HT-29 (cell line): ENCODE measurements at places on chromosomes 13 and 19.

DNA sequence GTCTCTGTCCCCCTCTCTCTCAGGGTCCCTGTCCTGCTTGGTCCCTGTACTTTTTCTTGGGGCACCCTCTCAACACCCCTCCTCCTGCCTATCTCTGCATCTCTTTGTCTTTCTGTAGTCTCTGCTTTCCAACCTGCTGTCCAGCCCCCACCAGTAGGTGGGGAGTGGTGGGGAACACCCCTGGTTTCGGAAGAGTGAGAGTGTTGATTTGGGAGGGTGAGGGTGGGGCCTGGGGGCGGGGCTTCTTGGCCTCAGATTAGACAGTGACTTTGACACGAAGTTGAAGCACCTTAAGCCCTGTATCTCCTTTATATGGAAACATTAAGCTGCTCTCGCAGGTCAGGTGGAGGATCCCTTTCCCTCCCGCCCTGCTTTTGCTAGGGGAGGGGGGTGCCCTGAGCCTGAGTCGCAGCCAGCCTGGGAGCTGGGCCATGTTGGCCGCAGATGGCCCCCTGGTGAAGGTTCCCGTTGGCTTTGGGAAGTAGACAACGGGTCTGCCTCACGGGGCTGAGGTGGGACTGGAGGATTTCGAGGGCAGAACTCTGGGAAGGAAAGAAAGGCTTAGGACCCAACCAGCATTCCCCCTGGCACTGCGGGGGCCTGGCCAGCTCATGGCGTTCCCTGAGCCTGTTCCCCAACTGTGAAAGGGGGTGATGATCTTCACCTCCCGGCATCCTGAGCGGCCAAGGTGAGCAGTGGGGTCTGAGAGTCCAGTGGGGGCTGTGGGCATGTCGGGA lies at the start of gene KCNJ14:
Gene KCNJ14 (plus strand): TSS at position 404 of the 737 bp plus-strand sequence. CDS start 6,151 bp downstream, outside the sequence.
- no peak for DNase-seq

DNA sequence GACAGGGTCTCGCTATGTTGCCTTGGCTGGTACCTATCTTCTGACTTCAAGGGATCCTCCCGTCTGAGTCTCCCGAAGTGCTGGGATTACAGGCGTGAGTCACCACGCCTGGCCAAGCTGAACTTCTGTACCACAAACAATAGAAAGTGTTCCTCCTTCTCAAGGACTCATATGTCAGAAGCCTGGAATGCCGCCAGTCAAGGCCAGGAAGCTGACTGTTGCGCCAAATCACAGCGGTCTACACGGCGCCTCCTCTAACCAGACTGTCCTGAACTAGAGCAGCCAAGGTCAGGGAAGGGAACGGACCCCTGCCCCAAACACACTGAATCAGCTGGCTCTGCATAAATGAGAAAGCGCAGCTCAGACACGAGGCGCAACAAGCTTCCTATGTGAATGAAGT lies 14.6 kb downstream of the RAB20 start:
- peak; percentile 97 for DNase-seq

DNA sequence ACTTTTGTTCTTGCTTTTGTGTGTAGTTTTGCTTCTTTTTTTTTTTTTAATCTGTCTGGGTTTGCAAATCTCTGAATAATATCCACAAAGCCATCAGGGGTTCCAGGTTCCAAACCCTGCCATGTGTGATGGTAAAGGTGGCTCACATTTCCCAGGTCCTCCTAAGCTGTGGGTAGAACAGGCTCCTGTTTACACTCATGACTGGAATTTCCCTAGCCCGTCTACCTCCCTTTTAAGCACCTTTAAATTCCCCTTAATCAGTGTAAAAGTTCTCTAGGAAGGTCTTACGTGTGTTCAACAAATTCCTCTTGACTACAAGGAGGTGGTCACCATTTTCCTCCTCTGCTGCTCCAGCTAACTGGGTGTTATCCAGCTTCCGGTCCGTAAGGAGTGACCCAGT lies 62.8 kb downstream of the EFNB2 start:
- DNase-seq: no peak

DNA sequence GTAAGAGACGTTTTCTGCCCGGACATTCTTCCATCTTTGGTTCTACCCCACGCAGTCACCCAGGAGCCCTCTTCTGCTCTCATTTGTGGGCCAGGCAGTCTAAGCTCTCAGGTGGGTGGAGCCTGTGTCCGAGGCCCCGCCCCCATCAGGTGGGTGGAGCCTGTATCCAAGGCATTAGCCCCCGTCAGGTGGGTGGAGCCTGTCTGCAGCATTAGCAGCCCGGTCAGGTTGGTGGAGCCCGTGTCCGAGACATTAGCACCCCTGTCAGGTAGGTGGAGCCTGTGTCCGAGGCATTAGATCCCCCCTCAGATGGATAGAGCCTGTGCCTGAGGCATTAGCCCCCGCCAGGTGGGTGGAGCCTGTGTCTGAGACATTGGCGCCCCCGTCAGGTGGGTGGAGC lies 45.5 kb upstream of the C13orf46 start:
- peak; percentile 77 for DNase-seq

DNA sequence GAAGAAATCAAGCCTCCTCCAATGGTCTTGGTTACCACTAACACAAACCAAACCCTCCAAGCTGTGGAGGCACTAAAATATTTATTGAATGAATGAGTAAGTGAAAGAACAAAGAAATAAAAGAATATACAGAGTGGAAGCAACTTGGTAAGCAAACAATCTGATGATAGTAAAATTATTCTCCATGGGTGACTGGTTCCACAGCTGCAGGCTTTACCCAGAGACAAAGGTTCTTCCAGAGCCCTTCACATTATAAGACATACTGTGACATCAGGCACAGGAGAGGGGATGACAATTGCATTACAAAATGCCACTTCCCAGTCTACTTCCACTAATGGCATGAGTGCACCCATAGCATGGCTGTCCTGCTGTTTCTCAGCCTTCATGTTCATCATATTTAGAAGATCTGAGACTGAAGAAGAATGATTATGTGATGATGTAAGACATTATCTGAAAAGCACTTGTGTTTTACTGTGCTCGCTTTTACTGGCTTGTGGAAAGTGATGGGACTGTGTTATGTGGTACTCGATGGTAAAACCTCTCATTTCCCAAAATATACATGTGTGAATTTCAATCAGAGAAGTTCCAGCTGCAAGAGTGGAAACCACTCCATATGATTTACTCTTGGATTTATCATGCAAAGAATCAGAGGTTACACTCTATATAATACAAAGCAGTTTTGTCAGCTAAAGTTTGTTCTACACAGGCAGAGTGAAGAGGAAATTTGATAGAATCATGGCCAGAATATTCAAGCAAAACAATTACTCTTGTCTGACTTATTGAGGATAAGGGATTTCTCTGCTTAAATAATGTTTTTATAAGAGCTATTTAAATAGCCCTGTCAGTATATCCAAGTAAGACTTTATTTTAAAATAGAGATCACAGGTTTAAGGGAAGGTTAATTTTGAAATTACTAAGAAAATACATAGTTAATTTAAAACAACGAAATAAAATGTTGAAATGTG lies 220.2 kb upstream of the NBEA start:
- DNase-seq: no peak

- peak; percentile 78 for DNase-seq
These were observed 5.1 kb downstream of the JUNB start for GRCh38 chr19:12796146-12797071.

GRCh38 chr13:33541456-33541855 lies 255.9 kb upstream of the STARD13 start:
- no peak for DNase-seq

- no peak for DNase-seq
These were observed 68.3 kb upstream of the FBXL3 start for GRCh38 chr13:77095288-77095687.

DNA sequence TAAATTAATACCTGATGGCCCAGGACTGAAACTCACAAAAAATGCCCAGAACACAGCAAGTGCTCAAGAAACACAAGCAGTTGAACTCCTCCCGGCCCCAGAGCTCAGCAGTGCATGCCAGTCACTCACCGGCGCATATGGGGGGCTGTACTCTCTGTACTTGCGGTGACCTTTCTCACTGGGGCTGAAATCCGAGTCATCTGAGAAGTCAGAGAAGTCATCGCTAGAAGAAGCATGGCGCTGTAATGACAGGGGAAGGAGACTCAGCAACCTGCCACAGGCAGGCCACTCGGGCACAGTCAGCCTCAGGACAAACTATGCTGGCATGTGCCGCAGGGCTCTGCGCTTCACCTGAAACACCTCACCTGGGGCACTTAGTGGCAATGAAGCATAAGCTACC lies 19.7 kb downstream of the ZC3H4 start:
- DNase-seq: no peak

- DNase-seq: peak; percentile 80
These were observed 175.5 kb upstream of the SERP2 start for GRCh38 chr13:44197791-44198770.

- DNase-seq: no peak
These were observed 209.1 kb downstream of the UQCRFS1 start for GRCh38 chr19:29003641-29004409.

- peak; percentile 25 for DNase-seq
These were observed 4.3 kb downstream of the ZNF114 start for GRCh38 chr19:48274173-48274572.

DNA sequence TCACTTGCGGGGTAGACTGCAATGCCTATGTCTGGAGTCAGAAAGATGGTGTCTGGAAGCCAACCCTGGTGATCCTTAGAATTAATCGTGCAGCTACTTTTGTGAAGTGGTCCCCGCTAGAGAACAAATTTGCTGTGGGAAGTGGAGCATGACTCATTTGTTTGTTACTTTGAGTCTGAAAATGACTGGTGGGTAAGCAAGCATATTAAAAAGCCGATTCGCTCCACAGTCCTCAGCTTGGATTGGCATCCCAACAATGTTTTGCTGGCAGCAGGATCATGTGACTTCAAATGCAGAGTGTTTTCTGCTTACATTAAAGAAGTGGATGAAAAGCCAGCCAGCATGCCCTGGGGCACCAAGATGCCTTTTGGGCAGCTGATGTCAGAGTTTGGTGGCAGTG lies 9.5 kb upstream of the ERVV-1 start:
- no peak for DNase-seq

- no peak for DNase-seq
These were observed at the start of gene LMTK3 for GRCh38 chr19:48511800-48512503. Gene LMTK3, minus strand, starts transcription at chr19:48511835. Its CDS starts 259 bp downstream, at chr19:48511576.

GRCh38 chr13:110272651-110273050 lies 34.3 kb downstream of the COL4A1 start:
- no peak for DNase-seq

DNA sequence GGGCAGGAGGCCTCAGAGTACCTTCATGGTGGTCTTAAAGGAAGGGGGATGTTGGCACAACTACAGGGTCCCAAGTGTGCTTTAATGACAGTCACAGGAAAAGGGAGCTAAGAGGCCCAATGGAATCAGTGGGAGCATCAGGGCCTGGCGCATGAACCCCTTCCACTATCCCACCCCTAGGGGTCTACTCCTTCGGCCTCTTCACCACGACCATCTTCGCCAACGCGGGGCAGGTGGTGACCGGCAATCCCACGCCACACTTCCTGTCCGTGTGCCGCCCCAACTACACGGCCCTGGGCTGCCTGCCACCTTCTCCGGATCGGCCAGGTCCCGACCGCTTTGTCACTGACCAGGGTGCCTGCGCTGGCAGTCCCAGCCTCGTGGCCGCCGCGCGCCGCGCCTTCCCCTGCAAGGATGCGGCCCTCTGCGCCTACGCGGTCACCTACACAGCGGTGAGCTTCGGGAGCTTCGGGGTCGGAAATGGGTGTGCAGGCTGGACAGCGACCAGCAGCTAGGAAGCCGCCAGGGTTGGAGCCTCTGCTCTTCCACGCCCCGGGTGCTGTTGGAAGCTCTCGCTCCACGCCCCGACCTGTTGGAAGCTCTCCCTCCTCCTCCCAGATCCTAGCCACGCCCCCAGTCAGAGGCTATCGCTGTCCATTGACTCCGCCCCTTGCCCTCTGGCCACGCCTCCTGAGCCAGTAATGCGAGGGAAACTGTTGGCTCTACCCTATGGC lies 6.0 kb downstream of the PLPPR2 start:
- DNase-seq: peak; percentile 57

- DNase-seq: no peak
These were observed 11.2 kb upstream of the ARHGEF18 start for GRCh38 chr19:7337380-7338194.

GRCh38 chr13:20494656-20495055 lies 31.0 kb downstream of the CRYL1 start:
- no peak for DNase-seq

- no peak for DNase-seq
These were observed 7.3 kb downstream of the SGTA start for GRCh38 chr19:2775556-2776430.

- DNase-seq: no peak
These were observed 81.1 kb upstream of the SERP2 start for GRCh38 chr13:44292545-44292944.

DNA sequence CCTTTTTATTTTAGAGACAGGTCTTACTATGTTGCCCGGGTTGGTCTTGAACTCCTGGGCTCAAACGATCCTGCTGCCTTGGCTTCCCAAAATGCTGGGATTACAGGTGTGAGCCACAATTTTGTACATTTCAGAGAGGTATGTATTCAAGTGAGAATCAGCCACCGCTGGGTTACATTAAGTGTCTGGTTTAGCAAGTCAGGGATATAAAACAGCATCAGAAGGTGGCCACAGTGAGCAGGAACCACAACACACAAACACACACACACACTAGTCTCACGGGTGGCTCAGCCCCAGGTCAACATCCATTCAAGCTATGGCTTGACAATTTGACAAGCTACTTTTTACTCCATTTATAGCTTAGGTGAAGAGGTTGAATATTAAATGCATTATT lies 20.2 kb downstream of the KLK5 start:
- DNase-seq: peak; percentile 78

GRCh38 chr19:38678217-38678890 lies 30.9 kb downstream of the ACTN4 start:
- no peak for DNase-seq

DNA sequence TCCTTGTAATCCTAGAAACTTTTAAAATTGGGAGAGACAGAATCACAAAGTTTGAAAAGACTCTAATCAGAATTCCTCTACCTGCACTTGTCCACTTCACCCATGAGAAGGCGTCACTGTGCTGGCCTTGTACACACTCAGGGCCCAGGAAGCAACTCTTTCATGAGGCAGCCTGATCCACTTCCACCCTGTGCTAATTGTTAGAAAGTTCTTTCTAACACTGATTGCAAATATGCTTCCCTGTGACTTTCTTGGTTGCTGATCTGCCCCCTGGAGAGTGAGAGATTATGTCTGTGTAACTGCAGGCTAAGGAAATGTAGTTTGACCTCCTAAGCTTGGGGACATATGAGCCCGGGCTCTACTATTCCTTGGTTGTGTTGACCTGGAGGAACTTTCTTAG lies 494.6 kb downstream of the MYO16 start:
- DNase-seq: no peak

- DNase-seq: peak; percentile 69
These were observed 3.1 kb upstream of the NEK3 start for GRCh38 chr13:52162279-52163101.

GRCh38 chr19:18879579-18880373 lies 16.2 kb downstream of the CERS1 start:
- DNase-seq: peak; percentile 78

GRCh38 chr19:39411832-39412099 lies 703 bp upstream of the PLEKHG2 start:
- peak; percentile 100 for DNase-seq

GRCh38 chr13:90246687-90247345 lies 1100.7 kb upstream of the MIR17HG start:
- no peak for DNase-seq

- DNase-seq: peak; percentile 88
These were observed at the start of gene ZNF266 for GRCh38 chr19:9435279-9436268. Gene ZNF266, minus strand, starts transcription at chr19:9435573. Its CDS starts 15,484 bp downstream, at chr19:9420089.
